ENCODE measurements at places on chromosomes 4 and X. TPM values are rescaled to one million over a fixed set of nuclear protein-coding genes. Genes with fewer than 3 reads are reported as not detected.

SPANXB1 gene
- total RNA-seq = not detected

IL3RA gene
- total RNA-seq = 4.2 TPM

TLR2 gene
- 2.3 TPM for total RNA-seq

SPARCL1 gene
- 578 TPM for total RNA-seq

DNA sequence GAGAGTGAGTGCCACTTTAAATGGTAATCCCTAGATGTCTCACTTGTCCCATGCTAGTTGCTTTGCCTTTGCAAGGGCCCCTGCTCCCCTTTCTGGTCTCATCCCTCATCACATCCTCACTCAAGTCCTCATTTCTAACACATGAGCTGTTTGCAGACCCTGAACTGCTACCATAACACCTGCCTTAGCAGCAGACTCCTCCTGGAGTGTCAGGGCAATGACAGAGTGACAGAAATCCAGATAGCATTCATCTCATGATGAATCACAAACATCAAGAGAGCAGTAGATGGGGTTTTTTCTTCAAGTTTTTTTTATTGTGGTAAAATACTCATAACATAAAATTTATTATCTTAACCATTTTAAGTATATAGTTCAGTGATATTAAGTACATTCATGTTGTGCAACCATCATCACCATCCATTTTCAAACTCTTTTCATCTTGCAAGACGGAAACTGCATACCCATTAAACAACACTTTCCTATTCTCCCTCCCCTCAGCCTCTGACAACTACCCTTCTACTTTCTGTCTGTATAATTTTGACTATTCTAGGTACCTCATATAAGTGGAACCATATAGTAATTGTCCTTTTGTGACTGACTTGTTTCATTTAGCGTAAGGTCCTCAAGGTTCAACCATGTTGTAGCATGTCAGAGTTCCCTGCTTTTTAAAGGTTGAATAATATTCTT lies 133.2 kb upstream of the RPS6KA3 start:
- DNase-seq = no peak

DNA sequence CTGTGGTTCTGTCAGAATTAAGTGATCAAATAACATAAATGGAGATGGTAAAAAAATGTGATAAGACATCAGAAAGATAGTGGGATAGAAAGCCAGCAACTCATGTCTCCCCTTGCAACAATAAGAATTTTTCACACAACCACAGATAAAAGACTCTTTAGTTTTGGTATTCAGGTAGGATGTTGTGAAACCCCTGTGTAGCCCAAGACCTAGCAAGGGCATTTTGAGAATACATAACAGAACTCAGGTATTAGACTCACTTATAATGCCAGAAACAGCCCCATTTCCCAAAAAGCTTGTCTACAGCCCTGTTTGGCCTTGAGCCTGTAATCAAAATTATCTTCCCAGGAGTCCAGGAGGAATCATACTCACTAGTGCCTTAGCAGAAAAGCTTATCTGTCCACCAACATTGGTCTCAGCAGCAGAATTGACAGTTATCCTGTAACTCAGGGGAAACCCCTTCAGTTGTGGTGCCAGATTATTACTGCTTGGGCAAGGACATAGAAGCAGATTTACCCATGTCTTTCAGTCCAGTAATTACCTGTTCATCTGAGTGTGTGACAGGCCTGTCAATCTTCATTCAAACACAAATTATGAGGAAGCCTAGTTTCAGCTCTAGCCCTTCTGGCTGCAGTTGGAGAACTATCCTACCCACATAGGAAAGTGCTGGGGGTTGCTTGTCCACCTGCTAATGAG lies 41.0 kb upstream of the UGT2B17 start:
- no peak for DNase-seq

DNA sequence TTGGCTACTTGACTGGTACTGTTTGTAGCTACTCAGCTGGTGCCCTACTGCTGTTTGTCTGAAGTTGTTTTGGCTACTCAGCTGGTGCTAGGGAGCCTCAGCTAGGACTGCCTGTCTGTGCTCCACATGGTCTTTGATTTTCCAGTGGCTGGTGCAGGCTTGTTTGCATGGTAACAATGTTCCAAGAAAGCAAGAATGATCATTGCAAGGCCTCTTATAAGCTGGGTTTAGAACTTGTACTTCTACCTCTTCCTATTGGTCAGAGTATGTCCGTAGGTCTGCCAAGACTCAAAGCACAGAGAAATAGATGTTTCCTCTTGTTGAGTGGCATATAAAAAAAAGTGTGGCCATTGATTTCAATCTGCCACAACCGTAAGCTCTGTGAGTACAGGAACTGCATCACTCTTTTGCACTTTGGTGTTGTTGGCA lies 17.6 kb downstream of the NFKB1 start:
- no peak for DNase-seq

DNA sequence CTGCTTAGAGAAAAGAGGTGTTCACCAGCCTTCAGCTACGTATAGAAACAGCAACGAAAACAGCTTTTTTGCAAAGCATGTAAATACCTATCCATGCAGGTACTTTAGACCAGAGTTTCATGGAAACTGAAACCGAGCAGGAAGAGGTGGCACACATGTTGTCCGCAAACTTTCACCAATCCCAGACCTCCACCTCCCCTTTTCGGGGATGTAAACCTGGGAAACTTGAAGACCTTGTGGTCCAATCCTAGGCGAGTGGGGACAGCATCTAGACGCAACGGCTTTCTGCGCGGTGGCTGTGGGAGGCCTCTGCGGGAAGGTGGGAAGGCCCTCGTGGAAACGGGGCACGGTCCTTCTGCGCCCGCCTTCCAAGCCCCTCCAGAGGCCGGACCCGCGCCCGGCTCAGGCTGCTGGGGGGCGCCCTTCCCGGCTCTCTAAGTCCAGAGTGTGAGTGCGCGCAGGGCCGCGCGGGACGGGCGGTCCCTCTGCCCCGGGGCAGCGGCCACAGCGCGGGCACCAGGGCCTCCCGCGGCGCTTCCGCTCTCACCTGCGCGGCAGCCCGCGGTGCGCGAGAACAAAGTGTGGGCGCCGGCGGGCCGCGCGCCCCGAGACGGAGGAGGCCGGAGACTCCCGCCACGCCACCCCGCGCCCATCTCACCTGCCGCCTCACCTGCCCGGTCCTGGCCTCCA lies 830 bp upstream of the SHROOM2 start:
- no peak for DNase-seq

DNA sequence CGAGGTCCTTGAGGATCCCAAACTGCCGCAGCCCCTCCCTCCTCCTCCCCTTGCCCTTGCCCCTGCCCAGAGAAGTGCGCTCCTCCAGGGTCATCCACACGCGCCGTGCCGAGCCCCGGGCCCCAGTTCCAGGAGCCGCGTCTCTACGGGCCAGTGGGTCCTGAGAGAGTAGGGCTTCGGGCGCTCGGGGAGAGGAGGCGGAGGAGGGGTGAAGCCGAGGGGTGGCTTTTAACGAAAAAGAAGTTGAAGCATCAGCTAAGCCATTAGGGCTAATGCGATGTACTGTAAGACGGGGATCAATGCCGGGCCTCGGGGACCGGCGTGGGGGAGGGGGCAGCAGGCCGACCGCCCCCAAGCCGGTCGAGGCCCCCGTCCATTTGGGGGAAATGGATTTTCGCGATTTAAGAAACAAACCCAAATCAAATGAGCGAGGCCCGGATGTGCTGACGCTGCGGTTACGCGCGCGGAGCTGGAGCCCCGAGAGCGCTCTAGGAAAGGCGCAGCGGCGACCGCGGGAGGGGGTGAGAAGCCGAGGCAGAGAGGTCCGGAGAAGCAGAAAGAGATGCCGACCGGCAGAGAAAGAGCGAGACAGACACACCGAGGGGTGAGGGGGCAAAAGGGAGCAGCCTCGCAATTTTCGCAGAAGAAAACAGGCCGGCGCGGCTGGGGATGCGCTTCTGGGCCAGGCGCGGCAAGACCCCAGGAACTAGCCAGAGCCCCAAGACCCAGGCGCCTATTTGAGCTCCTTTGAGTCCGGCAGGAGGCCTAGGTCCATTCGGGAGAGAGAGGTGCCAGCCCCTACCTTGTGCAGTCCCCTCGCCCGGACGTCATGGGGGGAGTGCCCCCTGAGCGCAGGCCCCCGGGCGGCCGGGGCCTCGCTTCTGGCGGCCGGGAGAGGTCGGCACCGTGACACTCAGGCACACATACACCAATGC lies 13.6 kb downstream of the HMX1 start:
- no peak for DNase-seq

GRCh38 chrX:151902813-151903591 lies 9.7 kb upstream of the MAGEA4 start:
- peak; percentile 52 for DNase-seq

All from heart left ventricle (tissue), 16 donors.